Activated CD4-positive, alpha-beta memory T cell treated with anti-CD3 and anti-CD28 coated beads for 36 hours (primary cell): ENCODE measurements at places on chromosomes 3 and 15.

DNA sequence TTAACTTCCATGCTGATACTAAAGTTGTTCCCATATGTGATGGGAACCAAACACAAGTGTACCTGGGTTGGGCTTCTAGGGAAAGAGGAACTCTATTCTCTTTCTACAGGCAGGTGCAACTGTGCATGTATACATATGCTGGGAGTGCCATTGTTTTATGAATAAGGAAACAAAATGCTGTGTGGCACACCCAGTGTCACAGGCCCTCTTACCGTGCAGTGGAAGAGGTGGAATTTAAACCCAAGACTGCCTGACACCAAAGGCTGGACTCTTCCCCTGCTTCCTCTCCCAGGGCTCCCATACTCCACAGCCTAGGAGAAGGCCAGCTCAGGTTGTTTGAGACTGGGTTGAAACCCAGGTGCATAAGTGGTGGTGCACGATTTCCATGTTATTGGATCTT is 1.9 kb upstream of the FETUB start:
- no peaks in the 10 kb centered on the region for H3K36me3 ChIP-seq
- H3K4me3 ChIP-seq: no peak overlapping the region
- no peak for DNase-seq
- H3K4me1 ChIP-seq: peaks cover 15% of the 10 kb centered on the region
- H3K27me3 ChIP-seq: peaks cover 12% of the 10 kb centered on the region

DNA sequence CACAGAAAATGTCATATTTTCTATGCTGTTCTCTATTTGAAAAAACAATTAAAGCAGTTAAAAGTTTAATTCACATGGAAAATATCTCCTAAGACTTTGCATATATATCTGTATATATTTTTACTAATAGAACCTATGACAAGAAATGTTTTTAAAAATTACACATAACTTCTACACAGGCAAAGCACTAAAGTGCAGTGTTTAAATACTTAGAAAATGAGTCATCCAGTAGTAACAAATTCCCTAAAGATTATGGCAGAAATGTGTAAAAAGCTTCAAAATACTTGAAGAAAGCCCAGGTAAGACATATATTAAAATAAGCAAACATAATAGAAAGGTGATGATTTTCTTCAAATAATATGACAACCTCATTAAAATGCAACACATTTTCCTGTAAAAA is 236.6 kb downstream of the TBC1D5 start:
- peaks cover 4% of the 10 kb centered on the region for H3K36me3 ChIP-seq
- DNase-seq: no peak
- no peaks in the 10 kb centered on the region for H3K27me3 ChIP-seq

DNA sequence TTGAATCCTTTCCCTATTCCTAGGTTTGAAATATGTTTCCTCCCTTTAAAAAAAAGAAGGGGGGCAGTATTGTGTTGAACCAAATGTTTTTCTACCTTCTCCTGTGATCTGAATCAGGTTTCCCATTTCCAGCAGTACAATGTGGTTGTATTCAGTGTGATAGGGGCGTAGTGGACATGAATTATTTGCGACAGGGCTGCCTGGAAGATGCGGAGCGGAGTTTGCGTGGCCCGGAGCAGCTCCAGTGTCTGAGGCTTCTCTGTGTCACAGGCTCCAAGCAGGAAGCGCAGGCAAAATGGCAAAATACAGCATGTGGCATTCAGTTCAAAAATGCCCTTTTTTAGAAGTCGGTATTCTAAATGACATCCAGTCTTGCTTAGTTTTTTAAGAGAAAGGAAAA is 154.4 kb downstream of the PGPEP1L start:
- DNase-seq: peak; percentile 88
- peaks cover 39% of the 10 kb centered on the region for H3K4me1 ChIP-seq
- no peaks in the 10 kb centered on the region for H3K27me3 ChIP-seq
- H3K36me3 ChIP-seq: no peaks in the 10 kb centered on the region
- H3K27ac ChIP-seq: peak overlapping the region; percentile 96
- peak overlapping the region; percentile 86 for H3K4me3 ChIP-seq

DNA sequence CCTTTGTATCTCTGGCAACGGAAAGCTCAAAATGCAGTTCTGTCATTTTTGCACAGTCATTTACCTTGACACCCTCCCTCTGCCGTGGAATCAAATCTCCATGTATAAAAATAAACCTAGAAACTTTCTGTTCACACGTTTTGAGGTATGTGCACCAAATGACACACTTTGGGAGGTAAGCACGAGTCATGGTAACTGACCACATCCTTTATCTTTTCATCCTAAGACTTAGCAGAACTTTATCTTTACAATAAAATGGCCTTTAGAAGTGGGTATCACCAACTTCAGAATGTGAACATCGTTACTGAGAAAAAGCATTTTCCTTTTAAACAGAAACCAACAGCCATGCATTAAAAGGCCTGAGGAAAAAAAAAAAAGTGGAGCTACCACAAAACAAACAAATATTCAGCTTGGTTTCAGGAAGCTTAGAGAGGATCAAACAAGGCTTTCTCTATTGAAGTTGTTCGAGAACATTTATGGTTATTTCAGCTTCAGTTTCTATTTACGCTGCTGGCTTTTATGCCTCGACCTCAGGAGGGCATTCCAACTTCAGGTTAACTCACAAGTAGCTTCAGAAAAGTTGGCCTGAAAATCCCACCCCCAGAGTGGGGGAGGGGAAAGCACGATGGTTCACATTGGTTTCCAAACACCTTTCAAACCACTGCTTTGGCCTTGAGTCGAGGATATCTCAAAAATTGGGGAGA is 171.1 kb upstream of the ICE2 start:
- peak overlapping the region; percentile 87 for H3K27ac ChIP-seq
- no peaks in the 10 kb centered on the region for H3K36me3 ChIP-seq
- DNase-seq: peak; percentile 68
- H3K4me3 ChIP-seq: peak overlapping the region; percentile 54
- H3K27me3 ChIP-seq: no peaks in the 10 kb centered on the region

- DNase-seq: no peak
- H3K4me1 ChIP-seq: no peaks in the 10 kb centered on the region
- H3K27me3 ChIP-seq: peaks cover 2% of the 10 kb centered on the region
- no peak overlapping the region for H3K4me3 ChIP-seq
These were observed 117.7 kb upstream of the GOLGA6L6 start for GRCh38 chr15:20659265-20659664.

DNA sequence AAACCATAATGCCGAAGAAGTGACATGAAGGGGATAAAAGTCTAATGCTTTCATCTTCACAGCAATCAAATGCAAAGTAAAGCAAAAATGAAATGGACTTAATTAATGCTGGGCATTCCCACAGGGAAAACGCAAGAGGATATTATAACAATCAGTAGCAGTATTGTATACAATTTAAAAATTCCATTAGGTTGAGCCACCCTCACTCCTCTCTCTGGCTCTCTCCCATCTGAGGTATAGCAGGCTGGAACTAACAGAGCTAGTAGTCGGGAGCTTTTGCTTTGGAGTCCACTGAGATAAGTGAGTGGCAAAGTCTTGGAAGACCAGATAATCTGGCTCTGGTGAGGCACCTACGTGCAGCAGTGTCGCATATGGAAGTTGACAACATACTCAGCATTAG is 33.9 kb downstream of the DET1 start:
- H3K4me1 ChIP-seq: peaks cover 4% of the 10 kb centered on the region
- H3K27ac ChIP-seq: no peak overlapping the region
- peaks cover 27% of the 10 kb centered on the region for H3K36me3 ChIP-seq
- DNase-seq: no peak
- H3K27me3 ChIP-seq: no peaks in the 10 kb centered on the region

DNA sequence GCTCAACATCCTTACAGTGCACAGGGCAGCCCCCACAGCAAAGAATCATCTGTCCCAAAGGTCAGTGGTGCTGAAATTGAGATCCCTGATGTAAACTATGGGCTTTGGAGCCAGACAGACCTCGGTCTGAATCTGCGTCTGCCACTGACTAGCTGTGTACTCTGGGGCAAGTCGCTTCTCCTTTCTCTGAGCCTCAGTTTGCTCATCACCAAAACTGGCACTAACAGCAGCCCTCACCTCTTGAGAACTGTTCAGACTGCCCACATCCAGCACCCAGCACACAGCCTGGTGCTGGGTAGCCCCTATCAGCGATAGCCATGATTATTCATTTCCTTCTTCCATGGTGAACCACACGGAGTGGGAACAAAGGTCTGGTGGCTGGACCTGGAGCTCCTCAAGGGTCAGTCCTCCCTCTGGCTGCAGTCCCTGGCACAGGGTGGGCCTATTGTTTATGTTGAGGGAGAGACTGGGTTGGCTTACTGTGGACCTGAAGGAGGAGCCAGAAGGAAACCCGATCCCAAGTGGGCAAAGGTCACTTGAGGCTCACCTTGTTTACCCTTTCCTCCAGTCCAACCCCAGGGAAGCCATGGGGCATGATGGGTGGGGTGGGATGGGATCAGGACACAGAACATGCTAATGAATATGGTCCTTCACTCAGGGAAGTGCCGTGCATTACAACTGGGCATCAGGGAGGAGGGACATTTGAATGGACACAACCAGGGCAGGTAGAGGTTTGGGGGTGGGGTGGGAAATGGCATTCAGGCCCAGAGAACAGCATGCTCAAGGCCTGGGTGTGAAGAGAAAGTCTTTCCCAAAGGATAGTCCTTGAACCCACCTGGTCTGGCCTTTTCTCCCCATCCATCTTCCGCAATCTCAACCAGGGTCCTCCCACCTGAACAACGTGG is 1.6 kb upstream of the PRKCD start:
- H3K4me1 ChIP-seq: peaks cover 19% of the 10 kb centered on the region
- H3K27ac ChIP-seq: no peak overlapping the region
- no peak overlapping the region for H3K4me3 ChIP-seq
- H3K27me3 ChIP-seq: peaks cover 25% of the 10 kb centered on the region

DNA sequence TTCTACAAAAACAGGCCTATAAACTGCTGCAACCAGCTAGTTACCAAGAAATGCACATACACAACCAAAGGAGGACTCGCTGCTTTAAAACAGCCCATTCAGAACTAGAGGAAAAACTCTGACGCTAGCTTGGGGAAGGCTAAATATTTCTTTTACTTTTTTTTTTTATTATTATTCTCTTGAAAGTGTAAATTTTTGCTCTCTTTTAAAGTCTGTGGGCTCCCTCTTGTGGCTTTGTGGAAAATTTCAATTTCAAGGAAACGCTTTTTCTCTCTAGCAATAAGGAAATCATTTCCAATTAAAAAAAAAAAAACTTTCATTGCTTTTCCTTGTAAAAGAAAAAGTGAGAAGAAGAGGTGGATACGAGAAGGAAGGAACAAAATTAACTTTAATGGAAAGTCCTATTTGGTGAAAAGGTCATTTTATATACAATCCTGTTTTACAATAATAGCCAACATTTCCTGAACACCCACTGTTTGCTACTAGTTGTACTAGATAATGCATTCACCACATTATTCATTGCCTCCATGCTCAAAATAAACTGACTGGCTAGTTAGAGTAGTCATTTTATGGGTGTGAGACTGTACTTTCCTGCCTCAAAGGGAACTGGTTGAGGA is 51.2 kb upstream of the SAMMSON start:
- DNase-seq: no peak
- no peak overlapping the region for H3K27ac ChIP-seq
- no peaks in the 10 kb centered on the region for H3K27me3 ChIP-seq
- H3K4me1 ChIP-seq: no peaks in the 10 kb centered on the region
